Stimulated activated CD8-positive, alpha-beta memory T cell treated with anti-CD3 and anti-CD28 coated beads, Interleukin-15, amount 100 ng/mL, for 48 hours (primary cell): ENCODE measurements at places on chromosomes 7 and 10.

- no peak for DNase-seq
Measured at GRCh38 chr10:97101166-97101940, 84.4 kb downstream of the SLIT1 start.

DNA sequence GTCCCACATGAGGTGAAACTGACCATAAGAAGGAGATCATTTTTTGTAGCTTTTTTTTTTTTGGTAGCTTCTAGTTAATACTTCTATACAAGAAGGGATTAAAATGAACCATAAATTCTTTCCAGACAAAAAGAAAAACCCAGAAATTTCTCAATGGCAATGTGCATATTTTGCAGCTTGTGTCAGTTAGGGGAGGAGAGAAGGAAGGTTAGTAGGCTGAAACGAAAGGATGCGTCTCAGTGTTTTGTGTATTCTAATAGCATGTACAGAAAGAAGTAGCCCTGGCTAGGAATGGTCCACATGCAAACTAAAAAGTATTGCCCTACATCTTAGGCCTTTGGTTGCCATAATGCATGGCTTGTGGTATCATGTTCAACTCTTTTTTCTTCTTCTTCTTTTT lies 90.6 kb downstream of the CACNB2 start:
- no peak for DNase-seq

GRCh38 chr7:150357270-150357669 lies 11.4 kb upstream of the REPIN1 start:
- DNase-seq, result peak; percentile 61

GRCh38 chr7:77812290-77812685 lies 13.7 kb downstream of the PHTF2 start:
- DNase-seq, result no peak

DNA sequence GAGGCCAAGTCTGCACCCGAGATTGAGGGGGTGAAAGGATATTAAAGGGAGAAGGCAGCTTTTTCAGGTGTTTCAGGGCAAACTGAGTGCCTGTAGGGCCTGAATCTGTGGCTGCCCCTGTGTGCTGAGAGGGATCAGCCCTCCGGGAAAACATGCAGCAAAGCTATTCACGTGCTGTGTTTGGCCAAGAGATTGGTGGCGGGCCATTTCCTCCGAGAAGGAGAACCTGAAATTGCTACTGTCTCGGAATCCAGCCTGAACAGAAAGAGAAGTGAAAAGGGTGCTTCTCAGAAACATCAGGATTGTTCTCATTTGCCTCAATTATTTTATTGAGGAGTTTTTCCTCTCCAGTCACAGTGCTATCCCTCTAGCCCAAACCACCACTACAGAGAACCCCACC lies 16.0 kb downstream of the GIMAP5 start:
- no peak for DNase-seq

DNA sequence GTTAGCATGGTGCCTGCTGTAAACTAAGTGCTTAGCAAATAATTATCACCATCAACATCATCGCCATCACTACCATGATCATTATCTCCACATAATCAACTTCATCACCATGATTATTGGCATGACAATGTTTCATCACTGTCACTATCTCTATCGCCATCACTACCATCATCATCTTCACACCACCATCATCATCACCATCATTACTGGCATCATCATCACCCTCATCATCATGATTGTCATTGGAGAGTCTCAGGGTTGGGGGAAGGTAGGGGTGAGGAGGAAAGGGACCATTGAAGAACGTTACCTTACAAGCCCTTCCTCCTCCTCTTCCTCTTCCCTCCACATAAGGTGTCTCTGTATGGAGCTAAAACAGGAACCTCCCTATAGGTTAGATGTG lies 54.9 kb upstream of the GPR26 start:
- DNase-seq, result no peak

DNA sequence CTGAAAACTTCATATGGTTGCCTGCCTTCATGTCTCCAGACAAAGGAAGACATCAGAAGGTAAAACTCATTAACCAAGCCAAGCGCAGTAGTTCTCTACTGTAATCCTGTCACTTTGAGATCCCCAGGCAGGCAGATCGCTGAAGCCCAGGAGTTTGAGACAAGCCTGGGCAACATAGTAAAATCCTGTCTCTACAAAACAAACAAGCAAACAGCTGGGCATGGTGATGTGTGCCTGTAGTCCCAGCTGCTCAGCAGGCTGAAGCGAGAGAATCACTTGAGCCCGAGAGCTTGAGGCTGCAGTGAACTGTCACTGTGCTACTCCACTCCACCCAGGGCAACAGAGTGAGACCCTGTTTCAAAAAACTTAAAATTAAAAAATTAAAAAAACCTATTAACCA lies 467.4 kb upstream of the SORCS1 start:
- no peak for DNase-seq

- DNase-seq, result no peak
Measured at GRCh38 chr7:34451923-34452322, 206.1 kb upstream of the NPSR1 start.

DNA sequence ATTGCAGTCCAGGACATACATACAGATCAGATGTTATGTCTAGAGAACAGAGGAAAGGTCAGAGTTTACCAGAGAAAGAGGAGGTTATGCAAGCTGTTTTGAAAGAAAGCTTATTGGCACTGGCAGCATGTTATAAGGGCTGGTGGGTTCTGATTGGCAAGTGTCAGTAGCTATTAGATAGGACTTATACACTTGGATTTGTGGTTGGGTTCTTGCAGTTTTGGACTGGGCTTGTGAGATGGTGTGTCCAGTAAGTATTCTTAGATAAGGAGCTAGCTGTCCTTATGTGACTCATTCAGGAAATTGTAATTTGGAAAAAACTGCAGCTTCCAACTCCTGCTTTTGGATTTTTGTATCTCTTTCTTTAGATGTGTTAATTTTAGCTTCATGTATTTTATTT lies 130.7 kb upstream of the NAMPT start:
- DNase-seq, result no peak

GRCh38 chr10:17037910-17038309 lies 91.7 kb downstream of the CUBN start:
- no peak for DNase-seq

- no peak for DNase-seq
Measured at GRCh38 chr10:78437998-78438906, 404.6 kb downstream of the RPS24 start.

GRCh38 chr7:139094596-139094995 lies 14.9 kb downstream of the ZC3HAV1 start:
- DNase-seq, result no peak

DNA sequence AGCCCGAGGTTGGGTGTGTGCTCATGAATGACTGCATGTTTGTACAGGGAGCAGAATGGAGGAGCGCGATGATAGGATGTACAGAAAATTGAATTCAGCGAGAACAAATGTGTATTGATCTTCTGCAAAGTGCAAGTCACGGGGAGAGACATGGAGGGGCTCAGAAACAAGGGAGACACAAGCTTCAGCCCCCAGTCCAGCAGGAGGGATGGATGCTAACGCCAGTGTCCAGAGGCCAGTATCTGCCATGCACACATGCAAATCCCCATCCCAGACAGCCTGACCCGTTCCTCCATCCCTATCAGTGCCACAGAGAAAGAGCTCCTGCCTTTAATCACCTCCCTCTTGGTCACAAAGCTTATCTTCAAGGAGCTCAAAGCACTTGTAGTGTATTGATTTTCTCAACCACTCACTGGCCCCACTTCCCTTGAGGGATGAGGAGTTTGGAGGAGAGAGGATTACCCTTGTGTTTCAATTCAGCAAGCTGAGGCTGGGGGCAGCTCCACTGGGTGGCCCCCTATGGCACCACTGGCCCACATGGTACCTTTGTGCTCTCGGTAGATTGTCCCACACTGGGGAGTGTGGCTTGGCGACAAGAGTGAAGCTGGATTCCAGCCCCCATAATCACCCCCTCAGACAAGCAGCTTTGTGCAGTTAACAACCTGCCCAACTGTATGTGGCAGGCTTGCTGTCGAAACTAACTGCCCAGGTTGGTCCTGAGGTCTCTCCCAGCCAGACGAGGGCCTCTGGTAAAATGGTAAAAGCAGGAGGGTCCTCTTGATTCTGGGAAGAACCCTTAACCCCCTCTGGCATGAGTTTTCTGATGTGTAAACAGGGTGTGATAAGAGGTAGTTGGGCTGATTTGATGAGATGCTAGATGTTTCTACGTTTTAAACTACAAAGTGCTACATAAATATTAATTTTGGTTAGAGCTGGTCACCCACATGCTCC lies 151.6 kb upstream of the UNC5B start:
- no peak for DNase-seq

GRCh38 chr7:126845331-126845730 lies 407.4 kb downstream of the GRM8 start:
- no peak for DNase-seq

- no peak for DNase-seq
Measured at GRCh38 chr10:89201345-89202032, 5.6 kb downstream of the CH25H start.

DNA sequence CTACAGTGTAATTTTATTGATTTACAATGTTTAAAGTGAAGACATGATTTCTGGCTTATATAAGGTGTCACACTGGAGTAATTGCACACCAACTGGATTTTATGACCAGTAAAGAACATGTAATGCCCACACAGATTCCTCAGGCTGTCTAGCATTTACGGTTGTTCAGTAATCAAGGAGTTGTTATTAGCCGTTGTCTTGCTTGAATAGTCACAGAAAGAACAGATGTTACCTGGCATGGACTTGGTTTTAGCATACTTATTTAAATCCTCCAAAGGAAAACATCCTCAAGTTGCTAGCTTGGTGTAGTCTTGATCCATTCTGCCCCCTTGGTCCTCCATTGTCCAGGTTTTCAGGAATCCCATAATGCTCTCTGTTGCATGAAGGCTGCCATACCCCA lies 65.8 kb downstream of the POU6F2 start:
- no peak for DNase-seq

- no peak for DNase-seq
Measured at GRCh38 chr10:86139066-86139657, 227.4 kb downstream of the GRID1 start.

- DNase-seq, result no peak
Measured at GRCh38 chr10:93865794-93866425, 27.9 kb upstream of the SLC35G1 start.

DNA sequence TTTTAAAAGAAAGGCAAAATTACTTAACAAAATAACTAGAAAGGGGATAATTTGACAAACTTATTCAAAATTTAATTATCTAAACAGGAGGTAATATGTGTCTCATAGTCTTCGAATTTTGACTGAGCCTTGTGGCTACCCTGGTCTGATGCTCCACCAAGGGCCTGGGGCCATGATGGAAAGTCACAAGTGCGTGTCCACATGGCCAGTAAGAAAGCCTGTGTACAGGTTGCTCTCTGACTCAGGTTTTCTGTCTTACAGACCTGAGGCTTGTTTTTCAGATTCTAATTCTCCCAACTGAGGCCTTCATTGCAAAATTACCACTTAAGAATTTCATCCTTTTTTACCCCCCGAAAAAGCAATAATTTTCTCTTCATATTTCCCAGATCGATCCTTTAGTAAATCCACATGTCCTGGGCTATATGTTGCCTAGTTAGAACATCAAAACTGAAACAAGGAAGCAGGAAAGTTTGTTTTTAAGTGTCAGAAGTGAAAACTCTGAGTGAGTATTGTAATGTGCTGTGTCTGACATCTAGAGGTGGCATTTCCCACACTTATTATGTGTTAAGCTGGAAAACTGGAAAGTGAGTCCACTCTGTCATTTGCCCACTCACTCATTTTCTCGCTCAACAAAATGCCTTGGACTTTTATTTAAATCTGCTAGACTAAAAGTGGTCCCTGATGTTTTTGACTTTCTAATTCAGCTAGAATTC lies 10.0 kb downstream of the CYP3A43 start:
- DNase-seq, result no peak

DNA sequence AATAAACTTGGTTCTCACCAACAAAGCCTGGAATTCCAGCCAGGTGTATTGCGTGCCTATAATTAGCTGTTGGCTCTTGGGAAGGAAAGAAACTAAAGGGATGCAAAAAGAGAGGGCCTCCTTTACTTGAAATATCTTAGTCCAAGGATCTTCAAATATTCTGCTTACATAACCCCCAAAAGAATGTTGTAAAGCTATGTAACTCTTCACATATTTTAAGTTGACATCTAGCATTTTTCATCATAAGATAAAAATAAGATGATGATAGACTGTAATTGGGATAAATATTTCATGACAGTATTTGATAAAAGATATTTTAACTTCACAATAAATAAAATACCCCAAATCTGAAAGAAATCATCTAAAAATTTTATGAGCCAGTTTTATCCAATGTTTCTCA lies 52.5 kb upstream of the SEPTIN7 start:
- no peak for DNase-seq

DNA sequence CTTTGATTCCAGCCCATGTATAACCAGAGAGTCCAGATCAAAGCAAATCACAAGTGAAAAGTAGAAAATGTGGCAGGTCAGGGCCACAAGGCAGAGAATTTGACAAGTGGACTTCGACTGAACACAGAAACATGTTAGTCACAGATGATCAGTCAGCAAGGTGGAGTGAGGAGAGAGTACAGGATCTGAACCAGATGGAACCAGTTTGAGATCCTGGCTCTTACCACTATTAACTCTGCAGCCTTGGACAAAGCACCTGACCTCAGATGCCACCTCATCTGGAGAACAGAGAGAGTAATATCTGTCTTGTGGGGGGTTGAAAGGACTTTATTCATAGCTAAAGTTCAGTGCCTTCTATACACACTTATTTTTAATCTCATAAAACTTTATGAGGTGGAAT lies 4.4 kb downstream of the MRLN start:
- no peak for DNase-seq

DNA sequence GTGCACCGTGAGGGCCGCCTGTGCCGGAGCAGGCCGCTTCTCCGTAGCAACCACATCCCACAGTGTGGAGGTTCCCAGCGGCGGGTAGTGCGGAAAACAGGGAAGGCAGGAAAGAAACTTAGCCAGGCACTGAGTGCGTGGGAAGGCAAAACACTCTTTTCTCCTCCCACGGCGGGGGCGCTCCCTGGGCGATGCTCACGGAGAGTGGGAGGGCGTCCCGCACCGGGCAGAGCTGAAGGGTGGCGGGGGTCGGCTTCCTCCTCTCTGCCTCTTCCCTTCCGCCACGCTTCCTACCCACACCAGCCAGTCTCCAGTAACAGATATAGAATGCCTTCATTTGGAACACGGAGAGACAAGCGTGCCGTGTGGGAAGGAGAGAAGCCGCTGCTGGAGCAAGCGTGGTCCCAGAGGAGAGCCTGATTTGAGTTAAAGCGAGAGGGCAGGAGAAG lies 252.5 kb downstream of the PAXIP1 start:
- DNase-seq, result no peak

- no peak for DNase-seq
Measured at GRCh38 chr10:71077143-71077581, 135.2 kb upstream of the UNC5B start.

GRCh38 chr7:84629216-84629615 lies 434.6 kb upstream of the SEMA3A start:
- DNase-seq, result no peak

GRCh38 chr10:77915319-77916105 lies 11.0 kb downstream of the DLG5 start:
- no peak for DNase-seq

GRCh38 chr7:15853832-15854470 lies 167.5 kb upstream of the MEOX2 start:
- no peak for DNase-seq

DNA sequence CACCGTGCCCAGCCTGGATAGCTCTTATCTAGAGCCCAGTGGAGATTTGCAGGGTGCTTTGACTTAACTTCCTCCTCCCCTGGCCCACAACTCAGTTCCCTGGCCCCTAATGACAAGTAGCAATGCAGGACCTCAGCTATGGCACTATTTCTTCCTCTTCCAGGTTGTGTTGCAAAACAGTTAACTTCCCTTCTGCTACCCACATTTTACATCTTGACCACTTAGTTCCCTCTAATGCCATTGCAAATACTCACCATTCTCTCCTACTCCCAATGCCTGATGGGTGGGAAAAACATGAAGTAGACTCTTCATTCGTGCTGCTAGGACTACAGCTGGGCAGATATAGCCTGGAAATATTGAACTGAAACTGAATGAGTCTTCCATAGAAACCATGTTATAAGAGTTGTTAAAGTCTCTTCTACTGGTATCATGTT lies 39.1 kb upstream of the FGL2 start:
- DNase-seq, result no peak
